ENCODE measurements at places on chromosomes 16 and 17.

DNA sequence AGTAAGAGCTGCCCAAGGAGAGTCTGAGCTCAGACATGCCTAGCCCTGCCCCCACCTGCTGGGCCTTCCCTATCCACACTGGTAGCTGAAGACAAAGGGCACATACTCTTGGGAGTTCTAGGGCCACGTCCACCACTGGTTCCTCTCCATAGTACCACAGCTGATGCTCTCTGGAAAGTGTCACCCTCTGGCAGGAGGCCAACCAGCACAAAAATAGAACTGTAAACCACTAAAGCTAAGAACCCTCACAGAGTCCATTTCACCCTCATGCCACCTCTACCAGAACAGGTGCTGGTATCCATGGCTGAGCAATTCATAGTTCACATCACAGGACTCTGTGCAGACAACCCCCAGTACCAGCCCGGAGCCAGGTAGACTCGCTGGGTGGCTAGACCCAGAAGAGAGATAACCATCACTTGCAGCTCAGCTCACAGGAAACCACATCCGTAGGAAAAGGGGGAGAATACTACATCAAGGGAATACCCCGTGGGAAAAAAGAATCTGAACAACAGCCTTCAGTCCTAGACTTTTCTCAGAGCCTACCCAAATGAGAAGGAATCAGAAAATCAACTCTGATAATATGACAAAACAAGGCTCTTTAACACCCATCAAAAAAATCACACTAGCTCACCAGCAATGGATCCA lies 115.3 kb downstream of the CEP112 start:
- DNase-seq: no peak

- DNase-seq: no peak
Measured at GRCh38 chr16:66036793-66037715, 329.4 kb upstream of the CDH5 start.

- DNase-seq: peak; percentile 22
Measured at GRCh38 chr17:37359682-37360188, 16.1 kb upstream of the C17orf78 start.

DNA sequence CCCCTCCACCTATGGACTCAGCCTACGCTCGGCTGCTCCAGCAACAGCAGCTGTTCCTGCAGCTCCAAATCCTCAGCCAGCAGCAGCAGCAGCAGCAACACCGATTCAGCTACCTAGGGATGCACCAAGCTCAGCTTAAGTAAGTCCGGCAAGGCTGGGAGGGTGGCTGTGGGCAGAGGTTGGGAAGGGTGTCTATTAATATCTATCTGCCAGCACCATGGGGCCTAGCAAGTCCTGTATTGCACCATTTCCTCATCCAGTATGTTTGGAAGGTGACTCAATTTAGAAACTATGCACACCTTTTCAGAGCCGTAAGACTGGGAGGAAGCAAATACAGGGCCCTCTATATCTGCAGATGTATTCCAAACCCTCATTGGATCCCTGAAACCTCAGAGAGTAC lies 45.0 kb upstream of the ARHGAP44 start:
- no peak for DNase-seq

- DNase-seq: no peak
Measured at GRCh38 chr17:80427366-80428282, 12.7 kb downstream of the ENDOV start.

DNA sequence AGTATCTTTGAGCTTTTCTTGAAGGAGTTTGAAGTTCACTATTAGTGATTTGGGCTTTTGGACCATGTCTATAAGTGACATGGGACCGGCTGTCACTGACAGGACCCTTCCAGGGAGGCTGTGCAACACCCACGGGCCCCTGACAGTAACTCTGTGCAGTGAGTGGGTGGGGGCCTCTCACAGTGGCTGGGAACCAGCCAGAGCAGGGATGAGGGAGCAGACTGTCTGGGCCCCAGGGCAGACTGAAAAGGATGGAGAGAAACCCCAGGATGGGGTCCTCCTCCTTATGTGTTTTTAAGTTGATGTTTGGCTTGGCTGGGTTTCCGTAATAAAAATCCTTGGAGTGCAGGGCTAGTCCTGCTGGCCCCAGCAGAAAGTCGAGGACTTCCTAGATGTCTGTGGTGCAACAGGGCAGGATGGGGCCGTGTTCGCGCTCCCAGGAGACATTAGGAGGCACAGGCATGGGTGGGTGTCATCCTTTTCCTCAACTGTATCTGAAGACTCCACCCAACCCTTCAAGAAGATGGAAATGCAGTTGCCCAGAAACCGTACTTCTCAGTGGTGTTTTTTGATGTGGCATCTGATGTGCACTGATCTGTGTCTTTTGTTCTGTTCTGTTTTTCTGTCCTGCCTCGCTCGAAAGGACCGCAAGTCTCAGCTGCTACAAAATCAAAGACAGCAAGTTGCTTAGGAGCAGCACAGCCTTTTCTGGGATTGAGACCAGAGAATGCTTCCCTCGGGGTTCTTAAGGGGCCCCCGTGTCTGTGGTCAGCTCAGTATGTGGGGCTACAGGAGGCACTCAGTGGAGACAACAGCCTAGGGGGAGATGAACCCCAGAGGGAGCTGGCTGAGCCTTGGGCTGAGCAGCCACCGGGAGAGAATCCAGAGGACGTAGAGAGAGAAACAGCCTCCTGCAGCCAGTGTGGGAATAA lies 24.2 kb downstream of the PLD6 start:
- DNase-seq: no peak

DNA sequence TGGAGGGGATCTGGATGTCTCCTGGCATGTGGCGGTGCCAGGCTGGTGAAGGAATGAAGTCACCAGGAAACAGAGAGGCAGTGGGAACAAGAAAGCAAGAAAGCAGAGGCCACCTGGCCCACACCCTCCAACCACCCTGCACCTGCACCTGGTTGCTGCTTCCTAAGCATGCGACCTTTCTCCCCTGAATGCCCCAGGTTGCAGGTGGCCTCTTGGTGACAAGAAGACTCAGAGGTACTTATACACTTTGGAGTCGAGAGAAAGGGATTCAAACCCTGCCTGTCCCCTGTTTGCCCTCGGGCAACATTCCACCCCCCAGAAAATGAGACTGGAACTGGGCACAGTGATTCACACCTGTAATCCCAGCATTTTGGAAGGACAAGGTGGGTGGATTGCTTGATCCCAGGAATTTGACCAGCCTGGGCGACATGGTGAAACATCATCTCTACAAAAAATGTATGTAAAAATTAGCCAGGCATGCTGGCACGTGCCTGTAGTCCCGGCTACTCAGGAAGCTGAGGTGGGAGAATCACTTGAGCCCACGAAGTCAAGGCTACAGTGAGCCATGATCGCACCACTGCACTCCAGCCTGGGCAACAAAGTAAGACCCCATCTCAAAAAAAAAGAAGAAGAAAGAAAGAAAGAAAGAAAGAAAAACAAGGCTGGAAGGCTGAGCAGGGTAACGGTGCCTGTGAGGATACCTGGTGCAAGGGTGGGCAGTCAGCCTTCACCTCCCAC lies 34.6 kb upstream of the TNRC6C start:
- DNase-seq: no peak

GRCh38 chr17:32542186-32542585 lies 55.4 kb downstream of the CDK5R1 start:
- DNase-seq: no peak

DNA sequence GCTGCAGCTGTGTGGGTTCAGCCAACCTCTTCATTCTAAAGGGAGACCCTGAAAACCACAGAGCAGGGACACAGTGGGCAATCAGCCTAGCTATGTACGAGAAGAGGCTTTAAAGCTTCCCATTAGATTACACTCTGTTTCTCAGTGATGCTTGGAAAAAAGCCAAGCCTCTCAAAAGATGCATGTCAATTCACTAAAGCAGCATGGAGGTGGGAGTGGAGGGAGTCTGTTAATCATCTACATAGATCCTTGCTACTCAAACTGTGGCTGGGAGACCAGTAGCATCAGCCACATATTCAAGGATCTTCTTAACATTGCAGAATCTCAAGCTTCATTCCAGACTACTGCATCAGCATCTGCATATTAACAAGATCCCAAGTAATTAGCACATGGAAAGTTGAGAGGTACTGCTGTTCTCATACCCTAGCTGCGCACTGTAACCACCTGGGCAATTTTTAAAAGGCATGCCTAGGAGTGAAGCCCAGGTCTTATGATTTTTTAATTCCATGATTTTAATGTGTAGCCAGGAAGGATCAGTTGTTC lies 305.9 kb downstream of the PMP22 start:
- no peak for DNase-seq

DNA sequence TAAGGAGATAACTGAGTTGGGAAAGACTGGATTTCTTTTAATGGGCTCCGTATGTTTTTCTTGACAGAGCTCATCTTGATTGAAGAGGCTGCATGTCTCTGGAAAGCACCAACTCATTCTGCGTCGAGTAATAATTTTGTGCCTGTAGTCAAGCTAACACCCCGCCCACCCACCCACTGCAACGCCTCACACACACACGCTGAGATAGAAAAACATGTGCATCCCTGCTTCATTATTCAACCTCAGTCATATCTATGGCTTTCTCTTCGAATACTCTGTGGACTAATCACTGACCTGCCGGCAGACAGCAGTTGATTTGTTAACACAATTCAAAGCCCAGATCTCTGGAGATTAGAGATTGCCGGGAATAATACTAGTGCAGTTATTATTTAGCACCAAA lies 220.2 kb upstream of the TOM1L1 start:
- no peak for DNase-seq

GRCh38 chr17:66989579-66989978 lies 25.1 kb downstream of the CACNG4 start:
- no peak for DNase-seq

GRCh38 chr17:83198366-83199341 lies 119.2 kb downstream of the METRNL start:
- no peak for DNase-seq

GRCh38 chr16:11480634-11481033 lies 106.1 kb downstream of the LITAF start:
- DNase-seq: no peak

DNA sequence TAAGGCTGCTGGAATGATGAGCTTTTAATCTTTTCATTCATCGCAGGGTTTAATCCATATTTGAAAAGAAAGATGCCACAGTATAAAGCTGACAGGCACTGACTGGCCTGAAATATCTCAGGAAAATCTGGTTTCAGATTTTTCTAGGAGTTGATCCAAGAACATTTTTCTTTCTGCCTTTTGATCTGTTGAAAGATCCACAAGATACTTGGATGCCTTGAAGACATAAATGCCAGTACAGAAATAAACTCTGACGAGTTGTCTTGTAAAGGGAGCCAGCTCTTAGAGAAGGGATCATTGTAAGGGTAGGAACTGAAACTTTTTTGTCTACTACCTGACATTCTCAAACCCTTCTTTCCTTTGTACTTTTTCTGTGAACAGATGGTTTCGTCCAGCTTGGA lies 25.4 kb upstream of the KRT20 start:
- DNase-seq: no peak

DNA sequence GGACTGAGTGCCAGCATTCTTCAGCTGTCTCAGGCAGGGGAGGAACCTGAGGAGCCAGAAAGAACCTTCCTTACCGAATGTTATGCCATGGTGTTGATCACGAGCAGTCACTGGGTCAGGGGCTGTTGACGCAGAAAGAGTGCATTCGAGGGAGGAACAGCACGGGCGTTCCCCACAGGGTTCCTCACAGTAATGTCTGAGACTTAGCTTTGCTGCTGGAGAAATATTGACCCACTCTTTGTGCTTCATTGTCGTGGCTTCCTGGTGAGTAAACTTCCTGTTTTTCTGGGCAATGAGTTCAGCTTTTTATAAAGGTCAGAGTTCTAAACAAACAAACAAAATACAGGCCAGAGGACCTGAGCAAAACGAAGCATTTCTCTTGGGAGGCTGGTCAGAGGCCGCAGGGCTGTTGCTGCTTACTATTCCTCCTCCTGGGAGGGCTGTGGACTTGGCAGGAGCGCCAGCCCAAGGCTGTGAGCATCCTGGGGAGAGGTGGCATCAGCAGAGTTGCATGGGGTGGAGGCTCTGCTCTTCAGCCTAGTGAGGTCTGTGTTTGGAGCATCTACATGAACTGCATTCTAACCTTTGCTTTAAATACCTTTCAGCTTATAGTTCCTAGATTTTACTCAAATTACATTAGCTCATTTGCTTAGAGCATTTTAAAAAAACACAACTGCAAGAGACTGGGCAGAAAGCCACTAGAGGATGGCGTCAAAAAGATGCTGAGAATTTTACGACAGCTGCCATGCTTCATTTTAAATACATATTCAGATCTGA lies 143.1 kb upstream of the CACNG5 start:
- DNase-seq: peak; percentile 56

GRCh38 chr17:69348429-69348828 lies 21.5 kb upstream of the ABCA5 start:
- no peak for DNase-seq

DNA sequence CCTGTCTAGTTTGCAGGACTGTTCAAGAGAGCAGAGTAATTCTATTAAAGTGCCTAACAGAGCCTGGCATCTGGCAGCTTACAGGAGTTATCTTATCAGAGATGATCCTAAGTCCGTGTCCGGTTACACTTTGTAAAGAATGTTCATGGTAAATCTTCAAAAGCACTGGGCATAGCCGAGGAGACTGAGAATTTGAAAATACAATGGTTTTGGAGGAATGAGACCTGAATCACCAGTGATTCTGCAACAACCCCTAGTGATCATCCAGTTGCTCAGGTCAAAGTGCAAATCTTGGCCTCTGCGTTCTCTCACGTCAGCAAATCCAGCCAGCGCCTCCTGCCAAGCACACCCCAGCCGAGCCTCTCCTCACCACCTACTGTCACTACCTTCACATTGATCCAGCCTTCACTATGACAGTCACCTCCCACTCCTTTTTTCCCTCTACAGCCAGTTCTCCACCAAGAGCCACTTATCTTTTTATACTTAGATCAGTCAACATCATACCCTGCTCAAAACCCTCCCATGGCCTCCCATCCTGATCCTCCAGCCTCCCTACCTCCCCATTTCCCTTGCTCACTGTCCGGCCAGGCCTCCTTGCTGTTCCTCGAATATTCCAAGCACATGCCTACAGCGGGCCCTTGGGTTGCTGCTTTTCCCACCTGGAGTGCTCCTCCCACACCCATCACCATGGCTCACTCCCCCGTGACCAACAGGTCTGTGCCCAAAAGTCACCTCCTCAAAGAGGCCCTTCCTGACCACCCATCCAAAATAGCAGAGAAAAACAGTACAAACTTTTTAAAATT lies 57.4 kb upstream of the ERN1 start:
- no peak for DNase-seq

DNA sequence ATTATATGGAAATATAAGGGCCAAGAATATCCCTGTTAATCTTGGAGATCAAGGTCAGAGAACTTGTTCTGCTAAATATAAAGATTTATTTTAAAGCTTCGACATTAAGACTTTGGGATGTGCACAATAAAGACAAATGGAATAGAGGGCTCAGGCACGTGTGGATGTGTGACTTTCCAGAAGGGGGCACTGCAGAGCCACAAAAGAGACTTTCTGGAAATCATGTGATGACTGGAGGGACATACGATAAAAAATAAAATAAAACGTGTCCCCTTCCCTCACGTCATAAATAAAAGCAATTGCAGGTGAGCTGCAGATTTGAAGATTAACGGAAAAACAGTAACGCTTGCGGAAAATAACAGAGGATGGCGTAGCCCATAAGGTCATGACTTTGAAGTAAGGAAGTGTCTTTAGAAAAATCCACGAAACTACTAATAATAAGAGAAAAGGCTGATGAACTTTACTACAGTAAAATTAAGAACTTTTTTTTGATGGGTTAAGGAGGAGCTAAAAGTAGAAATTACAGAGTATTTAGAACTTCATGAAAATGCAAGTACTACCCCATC lies 9.4 kb upstream of the ENGASE start:
- DNase-seq: peak; percentile 58

- no peak for DNase-seq
Measured at GRCh38 chr17:80729761-80730160, 185.1 kb downstream of the RPTOR start.

GRCh38 chr16:29720703-29721102 lies 25.1 kb downstream of the C16orf54 start:
- no peak for DNase-seq

All from inflammatory macrophage treated with lipopolysaccharide for 4 hours (primary cell).